ENCODE measurements at places on chromosomes 2 and 18. TPM values are rescaled to one million over a fixed set of nuclear protein-coding genes. Genes with fewer than 3 reads are reported as not detected.

GRCh38 chr18:55386545-55386944, 201.4 kb downstream of the TCF4 start:
- no peak for DNase-seq

GRCh38 chr2:37649518-37649917, 21.9 kb downstream of the CDC42EP3 start:
- no peak for DNase-seq

- peak; percentile 61 for DNase-seq
These were observed 42.5 kb upstream of the ATP8B1 start for GRCh38 chr18:57845605-57846074.

- DNase-seq, result no peak
These were observed 190.5 kb downstream of the LDLRAD4 start for GRCh38 chr18:13409026-13409425.

- no peak for DNase-seq
These were observed 230.2 kb downstream of the ZNF516 start for GRCh38 chr18:76264876-76265250.

Gene ACMSD
- total RNA-seq, result not detected

Gene ARHGAP28
- 3.8 TPM for total RNA-seq

Data from IMR-90 (cell line).